ENCODE measurements at places on chromosomes 5 and 9.

DNA sequence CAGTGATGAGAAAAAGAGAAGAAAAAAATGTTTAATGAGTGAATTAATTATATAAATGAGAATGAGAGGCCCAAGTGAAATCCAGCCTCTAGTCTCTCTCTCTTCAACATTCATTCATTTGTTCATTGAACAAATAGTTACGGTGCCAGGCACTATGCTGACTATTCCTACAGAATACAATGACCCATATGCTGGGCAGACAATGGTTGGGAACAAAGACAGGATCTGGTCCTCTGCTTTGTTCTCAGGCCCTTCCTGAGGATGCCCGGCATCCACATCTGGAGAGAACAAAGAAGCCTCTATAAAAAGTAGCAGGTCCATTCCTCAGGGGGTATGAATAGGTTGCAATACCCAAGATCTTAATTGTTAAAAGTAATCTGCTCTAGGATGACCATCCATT is 6.9 kb downstream of the ADAM19 start:
- DNase-seq = no peak

GRCh38 chr5:85266692-85267091 is 882.0 kb upstream of the EDIL3 start:
- DNase-seq = no peak

DNA sequence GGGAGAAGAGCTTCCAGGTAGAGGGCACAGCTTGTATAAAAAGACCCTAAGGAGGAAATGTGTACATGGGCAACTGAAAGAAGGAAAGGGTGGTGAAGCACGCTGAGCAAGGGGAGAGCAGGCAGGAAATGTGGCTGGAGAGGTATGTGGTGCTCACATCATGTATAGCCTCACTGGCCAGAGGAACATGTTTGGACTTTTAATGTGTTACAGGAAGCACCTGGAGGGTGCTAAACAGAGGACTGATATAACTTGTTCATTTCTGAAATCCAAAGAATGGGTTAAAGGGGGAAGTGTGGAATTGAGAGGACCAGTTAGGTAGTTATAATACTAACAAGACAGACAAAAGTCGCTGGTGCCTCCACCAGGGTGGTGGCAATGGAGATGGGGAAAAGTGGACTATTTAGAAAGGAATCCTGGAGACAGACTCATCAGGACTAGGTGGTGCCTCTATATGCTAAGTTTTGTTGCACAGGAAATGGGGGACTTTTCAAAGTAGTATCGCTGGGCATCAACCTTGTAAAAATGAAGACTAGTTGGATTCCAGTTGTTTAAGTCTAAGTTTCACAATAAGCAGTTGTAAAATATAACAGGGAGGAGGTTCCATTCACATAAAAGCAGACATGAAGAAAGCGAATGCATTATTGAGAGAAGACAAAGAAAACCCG is 63.1 kb upstream of the CD180 start:
- DNase-seq = no peak

DNA sequence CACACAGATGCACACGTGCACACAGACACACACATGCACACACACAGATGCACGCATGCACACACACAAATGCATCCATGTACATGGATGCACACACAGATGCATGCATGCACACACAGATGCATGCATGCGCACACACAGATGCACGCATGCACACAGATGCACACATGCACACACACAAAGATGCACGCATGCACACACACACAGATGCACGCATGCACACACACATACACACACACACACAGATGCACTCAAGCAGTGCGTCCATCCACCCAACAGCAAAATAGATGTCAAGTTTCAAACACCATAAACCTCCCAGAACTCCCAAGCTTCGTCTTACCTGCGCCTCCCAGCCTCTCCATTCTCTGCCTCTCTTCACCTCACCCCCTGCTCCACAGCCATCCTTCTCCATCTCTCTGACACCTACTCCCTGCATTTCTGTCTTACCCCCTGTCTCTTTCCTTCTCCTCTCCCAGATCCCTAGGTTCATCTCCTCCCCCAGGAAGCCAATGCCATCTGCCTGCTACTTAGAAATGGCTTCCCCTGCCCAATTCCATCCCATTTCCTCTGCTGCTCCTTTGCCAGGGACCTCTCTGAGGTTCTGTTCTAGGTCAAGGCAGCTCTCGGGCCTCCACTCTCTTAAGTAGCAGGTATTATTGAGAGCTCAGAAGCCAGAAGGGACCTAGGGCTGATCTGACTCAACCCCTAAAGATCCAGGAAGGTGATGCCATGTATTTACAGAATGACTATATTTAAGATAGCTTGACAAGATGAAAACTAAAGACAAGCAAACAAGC is 297.2 kb downstream of the MED10 start:
- DNase-seq = no peak

GRCh38 chr5:89972901-89973300 is 436.7 kb downstream of the CETN3 start:
- DNase-seq = no peak

DNA sequence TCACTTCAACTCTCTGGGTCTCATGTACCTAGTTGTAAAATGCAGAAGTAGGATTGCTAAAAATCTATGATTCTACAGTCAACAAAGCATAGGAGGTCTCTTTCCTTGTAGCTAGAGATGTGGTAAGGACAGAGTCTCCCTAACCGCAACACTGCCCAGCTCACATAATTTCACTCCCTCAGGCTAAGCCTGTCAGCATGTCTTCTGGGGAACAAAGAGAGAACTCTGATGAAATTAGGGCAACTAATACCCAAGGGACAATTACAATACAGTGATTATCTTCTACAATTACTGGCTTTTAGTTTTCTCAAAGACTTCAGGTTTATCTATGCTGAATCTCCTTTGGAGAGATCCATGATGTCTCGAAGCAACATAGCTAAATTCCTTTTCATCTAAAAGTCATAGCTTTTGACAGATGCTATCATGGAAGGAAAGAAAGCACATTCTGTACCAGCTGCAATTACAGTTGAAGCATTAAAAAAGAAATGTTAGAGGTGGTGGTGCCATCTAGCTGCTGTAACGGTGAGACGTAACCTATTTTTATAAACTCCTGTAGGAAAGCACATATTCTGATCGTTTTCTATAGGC is 141.1 kb upstream of the TARS1 start:
- DNase-seq = peak; percentile 59

GRCh38 chr5:178473854-178474253 is 116.3 kb downstream of the COL23A1 start:
- peak; percentile 45 for DNase-seq

GRCh38 chr9:18040327-18040726 is 433.6 kb upstream of the ADAMTSL1 start:
- DNase-seq = no peak

DNA sequence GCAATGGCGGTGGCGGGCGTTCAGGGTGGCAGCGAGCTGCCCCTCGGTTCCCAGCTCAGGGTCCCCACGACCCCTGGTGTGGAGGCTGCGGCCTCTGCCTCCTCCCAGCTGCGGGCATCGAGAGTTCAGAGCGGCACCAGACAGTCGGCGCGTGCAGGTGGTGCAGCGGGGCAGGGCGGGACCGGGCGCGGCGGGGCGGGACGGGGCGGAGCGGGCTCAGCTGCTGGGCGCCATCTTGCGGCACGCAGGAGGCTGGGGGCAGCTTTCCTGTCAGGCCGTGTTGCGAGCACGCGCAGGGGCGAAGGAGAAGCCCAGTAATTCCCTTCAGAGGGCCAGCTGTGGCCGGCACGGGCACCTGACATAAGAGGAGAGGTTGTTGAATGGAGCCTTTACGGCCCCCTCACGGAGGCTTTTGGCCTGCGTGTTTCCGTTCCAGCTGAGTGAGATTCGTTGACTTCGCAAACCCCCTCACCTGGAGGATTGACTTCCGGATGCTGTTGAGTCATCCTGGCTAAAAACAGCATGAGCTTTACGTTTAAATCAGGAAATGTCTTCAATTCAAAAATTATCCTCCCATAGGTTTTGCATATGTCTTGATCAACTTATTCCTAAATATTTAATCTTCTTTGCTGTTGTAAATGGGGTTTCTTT is 587 bp downstream of the C5orf47 start:
- no peak for DNase-seq

DNA sequence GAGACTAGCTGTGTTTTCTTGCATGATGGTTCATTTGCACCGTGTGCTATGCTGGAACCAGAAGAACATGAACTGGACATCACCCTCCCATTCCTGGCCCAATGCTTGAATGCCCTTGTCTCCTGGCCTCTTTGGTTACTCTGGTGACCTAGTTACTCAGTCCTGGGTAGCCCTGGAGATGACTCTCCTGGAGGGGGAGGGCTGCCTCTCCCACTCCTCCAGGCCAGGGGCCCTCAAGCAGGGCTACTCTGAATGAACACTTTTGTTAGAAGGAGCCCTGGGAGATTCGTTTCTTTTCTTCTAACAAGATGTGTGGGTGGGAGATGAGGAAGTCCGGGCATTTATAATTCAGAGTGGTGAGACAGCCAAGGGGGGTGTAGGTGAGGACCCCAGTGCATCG is 12.0 kb upstream of the NKX2-5 start:
- no peak for DNase-seq

DNA sequence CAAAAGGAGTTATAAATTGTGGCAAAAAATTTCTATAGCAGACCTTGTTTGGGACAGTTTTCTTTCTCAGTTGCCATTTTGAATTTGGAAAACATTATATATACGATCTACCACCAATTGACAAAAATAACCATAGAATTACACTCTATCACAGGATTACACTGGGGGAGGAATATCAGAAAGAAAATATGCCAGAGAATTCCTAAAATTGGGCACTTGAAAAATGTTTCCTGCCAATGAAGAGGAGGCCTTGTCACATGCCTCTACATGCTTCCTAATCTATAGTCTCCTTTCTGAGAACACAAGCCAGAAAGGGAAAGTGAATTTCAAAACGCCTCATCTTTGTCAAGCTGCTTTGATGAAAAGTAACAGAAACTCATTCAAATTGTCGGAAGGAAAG is 78.5 kb upstream of the DNAH5 start:
- no peak for DNase-seq

GRCh38 chr5:1159774-1160406 is 41.5 kb upstream of the SLC6A19 start:
- DNase-seq = no peak

DNA sequence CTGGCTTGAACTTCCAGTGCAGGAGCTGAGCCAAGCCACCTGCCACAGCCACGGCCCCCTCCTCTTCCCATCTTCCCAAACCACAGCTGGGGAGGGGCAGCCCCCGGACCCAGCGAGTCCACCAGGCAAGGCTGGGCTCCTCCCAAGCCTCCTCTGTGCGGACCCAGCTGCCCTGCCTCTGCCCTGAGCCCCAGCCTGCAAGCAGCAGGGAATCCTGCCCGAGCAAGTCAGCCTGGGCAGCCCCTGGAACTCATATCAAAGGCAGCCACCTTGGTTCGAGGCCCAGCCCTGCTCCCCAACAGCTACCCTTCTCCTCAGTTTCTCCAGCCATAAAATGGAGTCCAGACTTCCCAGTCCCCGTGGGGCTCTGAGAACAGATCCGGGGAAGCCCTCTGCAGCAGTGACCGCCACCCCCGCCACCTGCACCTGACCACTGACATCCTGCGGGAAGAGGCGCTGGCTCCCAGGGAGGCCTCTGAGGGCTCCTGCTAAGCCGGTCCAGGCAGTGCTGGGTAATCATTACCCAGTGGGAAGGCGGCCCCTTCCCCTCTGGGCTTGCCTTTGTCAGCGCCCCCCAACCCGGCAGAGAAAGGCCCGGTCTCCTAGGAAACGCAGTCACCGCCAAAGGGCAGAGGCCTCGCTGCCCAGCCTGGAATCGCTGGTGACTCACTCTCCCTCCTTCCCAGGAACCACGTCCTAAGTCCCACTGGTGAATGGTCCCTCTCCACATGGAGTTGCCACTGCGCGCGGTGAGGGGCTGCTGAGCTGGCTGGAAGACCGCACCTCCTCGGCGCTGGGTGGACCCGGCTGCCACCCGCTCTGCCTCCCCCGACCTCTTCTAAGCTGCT is 1.5 kb downstream of the VAV2 start:
- DNase-seq = no peak

DNA sequence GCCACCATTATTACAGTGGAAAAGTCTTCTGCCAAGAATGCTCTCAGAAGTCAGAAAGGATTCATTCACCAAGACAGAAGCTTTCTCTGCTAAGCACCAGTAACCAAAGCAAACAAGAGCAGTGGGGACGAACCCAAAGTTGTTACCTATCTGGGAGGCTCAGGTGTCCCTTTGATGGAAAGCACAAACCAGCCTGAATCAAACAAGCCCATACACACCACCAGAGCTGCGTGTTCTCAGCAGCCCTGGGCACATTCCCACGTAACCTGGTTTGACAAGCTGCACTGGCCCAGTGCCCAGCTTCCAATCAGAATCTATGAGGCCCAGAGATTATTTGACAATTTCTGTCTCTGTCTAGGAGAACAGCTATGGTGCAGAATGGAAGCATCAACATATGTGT is 252.6 kb downstream of the ACTL7B start:
- DNase-seq = no peak

DNA sequence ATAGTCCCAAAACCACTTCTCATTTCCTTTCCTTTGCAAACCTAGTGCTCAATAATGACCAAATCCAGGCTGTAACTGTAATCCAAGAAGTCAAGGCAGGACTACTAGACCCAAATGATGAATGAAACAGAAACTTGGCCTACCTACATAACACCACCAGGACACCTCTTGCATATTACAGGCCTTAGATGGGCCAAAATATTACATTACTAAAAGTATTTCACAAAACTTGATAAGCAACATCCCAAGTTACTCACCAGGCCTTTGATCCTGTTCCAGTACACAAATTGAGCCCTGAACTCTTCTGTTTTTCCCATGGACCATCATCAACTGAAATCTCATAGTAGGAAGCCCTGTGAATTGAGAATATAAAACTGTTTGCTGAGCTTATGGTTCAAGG is 34.8 kb downstream of the NADK2 start:
- DNase-seq = no peak

Measured in NB4 (cell line).